ENCODE measurements at places on chromosomes 11 and 22.

- DNase-seq, result no peak
Measured at GRCh38 chr11:65565624-65566453, 4.4 kb upstream of the ZNRD2 start.

- DNase-seq, result no peak
Measured at GRCh38 chr11:32305460-32305859, 129.9 kb downstream of the WT1 start.

GRCh38 chr11:69492201-69492991 lies 10.9 kb downstream of the LINC01488 start:
- no peak for DNase-seq

DNA sequence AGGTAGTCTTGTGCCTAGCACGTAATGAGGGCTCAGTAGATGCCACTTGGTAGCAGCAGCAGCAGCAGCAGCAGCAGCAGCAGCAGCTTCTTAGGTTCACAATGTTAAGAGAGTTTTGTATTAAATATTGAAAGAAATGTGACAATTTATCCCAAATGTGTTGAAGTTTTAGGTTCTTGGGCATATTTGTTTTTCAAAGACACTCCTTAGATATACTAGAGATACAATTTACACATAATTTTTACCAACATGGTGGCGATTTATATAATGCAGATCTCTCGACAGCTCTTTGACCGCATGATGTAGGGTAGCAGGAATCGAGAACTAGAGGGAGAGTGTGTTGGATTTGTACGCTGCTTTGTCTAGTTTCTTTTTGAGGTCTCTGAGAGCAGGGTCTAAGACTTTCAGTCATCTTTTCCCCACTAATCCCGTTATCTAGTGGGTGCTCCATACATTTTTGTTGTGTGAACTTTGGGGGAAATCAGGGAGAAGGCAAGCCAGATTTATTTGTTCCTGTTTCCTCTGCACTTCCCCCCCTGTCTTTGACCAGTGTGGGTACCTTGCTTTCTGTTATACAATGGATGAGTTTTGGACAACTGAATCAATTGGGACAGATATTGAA lies 1.4 kb downstream of the FDX1 start:
- no peak for DNase-seq
